ENCODE measurements at places on chromosomes 2 and 18.

- DNase-seq, result peak; percentile 54
Observed at GRCh38 chr18:32049393-32050171, 31.0 kb downstream of the RNF125 start.

DNA sequence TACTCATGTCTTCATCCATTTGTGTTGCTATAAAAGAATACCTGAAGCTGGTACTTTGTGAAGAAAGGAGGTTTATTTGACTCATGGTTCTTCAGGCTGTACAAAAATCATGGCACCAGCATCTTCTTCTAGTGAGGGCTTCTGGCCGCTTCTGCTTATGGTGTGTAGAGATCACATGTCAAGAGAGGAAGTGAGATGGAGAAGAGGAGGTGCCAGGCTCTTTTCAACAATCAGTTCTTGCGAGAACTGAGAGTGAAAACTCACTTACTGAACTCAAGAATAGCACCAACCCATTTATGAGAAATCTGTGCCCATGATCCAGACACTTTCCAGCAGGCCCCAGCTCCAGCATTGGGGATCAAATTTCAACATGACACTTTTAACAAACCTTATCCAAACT, 30.0 kb upstream of the BARD1 start:
- DNase-seq, result no peak

DNA sequence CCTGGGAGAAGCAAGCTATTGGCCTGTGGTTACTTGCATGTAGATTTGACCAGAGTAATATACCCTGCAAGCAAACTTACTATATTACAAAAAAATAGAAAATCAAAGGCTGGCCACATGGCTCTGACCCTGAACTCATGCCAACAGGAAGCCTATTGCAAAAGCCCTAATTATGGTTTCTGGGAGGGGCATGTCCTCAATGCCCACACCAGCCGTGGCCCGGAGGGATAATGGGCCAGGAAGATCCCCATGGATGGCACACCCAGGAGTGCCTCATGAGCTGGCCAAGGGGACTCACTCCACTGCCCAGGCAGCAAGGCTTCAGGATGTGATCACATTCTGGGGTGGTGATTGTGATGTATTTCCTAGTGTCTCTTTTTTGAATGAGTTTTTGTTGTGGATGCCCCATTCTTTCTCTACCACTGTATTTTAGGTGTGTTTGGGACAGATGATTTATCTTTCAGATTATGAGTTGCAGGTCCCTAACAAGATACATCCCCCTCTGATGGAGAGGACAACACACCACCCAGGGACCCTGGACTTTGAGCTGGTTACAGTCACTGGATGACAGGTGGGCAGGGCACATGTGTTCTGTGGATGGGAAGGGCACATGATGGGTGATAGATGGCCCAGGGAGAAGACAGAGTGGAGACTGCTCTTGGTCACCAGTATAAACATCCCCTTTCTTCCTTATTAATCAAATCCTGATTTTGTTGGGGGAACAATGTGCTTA, 18.7 kb upstream of the TFCP2L1 start:
- DNase-seq, result no peak

DNA sequence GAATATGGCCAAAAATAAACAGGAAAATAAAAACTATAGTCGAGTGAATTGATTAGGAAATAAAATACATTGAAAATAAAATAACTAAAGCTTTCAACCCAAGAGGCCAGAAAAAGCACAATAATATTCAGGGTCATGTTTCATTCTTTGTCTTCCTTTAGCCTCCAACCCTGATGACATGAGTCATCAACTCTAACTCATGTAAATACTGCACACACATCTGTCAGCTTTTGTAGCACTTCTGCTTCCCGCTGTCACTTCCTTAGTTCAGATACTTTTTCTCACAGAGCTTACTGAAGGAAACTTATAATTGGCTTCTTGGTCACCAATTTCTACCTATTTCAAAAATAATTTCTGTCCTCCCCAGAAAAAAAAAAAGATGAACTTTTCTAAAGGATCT, 112.8 kb downstream of the UPP2 start:
- DNase-seq, result no peak

- no peak for DNase-seq
Observed at GRCh38 chr2:59947209-59947608, 606.2 kb downstream of the BCL11A start.

DNA sequence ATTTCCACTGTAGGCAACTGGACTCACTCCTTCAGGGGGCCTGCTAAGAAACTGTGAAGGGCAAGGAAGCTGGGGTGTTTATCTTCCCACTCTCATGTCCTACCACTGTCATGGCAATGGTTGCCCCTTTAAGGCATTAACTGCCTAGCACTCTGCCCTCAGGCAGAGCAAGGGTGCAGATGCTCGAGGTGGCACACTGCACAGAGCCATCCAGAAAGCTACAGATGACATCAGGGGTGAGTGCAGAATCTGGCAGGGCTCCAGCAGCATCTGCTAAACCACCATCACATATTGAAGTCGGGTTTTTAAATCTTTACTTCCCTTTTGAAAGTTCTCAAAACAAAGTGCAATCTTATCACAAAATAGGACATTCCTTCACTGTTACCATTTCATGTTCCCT, 75.4 kb downstream of the RAPGEF4 start:
- no peak for DNase-seq

GRCh38 chr2:240796543-240797499, 23.2 kb downstream of the KIF1A start:
- no peak for DNase-seq

DNA sequence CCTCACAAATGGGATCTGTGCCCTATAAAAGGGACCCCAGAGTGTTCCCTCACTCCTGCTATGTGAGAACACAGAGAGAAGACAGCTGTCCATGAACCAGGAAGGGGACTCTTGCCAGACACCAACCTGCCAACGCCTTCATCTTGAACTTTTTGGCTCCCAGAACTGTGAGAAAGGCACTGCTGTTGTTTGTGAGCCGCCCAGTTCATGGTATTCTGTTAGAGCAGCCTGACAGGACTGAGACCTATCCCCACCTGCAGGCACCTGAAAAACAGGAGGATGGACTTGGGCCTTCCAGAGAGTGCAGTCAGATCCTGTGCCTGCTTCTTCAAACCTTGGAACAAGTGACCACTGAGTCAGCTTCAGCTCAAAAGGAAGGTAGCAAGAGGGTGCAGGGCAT, 51.4 kb downstream of the CRACDL start:
- DNase-seq, result no peak

DNA sequence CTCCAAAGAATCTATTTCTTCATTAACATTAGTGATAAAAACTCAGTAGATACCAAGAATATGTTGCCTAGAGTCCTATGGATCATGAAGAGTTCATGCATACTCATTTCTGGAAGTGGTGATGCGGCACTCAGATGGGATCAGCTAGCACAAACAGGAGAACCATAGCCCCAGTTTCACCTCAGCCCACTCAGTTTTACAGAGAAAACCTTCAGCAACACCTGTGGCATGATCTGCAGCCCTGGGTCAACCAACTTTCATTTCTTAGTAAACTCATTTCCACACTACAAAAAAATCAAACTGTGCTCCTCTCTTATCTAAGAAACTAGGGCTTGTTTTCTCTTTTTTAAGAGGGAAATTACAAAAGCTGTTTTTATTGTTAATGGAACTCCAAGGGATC, 569.4 kb downstream of the CCDC85A start:
- no peak for DNase-seq

DNA sequence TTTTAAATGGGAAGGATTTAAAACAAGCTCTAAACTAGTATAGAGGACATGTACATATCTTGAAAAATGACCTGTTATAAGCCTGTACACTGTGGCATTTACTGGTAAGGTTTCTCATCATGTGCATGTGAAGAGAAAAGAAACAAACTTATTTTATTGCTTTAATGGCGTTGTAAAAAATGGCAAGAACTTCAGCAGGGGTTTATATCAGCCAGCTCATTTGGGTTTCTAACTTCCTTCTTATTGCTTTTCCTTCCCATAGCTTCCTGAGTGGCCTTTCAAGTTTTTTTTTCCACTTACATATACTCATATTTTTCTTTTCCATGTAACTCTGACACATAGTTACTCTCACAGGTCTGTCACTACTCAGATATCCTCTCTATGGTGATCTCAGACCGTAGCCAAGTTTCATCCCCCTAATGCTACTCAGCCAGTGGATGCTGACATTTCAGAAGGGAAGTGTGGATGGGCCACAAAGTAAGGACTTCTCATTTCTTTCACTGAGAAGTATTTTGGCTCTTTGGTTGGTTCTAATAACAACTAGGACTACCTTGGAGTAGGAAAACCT, 198.2 kb downstream of the PARD3B start:
- no peak for DNase-seq

DNA sequence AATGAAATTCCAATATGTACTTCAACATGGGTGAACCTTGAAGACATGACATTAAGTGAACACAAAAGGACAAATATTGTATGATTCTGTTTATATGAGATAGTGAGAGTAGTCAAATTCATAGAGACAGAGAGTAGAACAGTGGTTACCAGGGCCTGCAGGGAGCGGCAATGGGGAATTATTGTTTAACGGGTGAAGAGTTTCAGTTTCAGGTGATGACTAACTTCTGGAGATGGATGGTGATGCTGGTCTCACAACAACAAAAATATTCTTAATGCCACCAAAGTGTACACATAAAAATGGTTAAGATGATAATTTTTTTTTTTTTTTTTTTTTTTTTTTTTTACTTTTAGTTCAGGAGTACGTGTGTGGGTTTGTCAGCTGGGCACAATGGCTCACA, 109.4 kb upstream of the TMEM200C start:
- DNase-seq, result no peak

- no peak for DNase-seq
Observed at GRCh38 chr2:7661502-7661901, 744.3 kb downstream of the RNF144A start.

- no peak for DNase-seq
Observed at GRCh38 chr2:239385096-239386000, 15.5 kb downstream of the HDAC4 start.
